Activated CD4-positive, alpha-beta T cell treated with anti-CD3 and anti-CD28 coated beads, Interleukin-2, amount 10 ng/mL, durations not matched to agents 24 days and 14 days (primary cell): ENCODE measurements at places on chromosomes 4 and X. TPM values are rescaled to one million over a fixed set of nuclear protein-coding genes. Genes with fewer than 3 reads are reported as not detected.

The SMIM31 gene
- not detected in 2 replicates for total RNA-seq

The AMBN gene
- total RNA-seq = not detected in 2 replicates

The NRK gene
- total RNA-seq = not detected in 2 replicates

The XPNPEP2 gene
- 0.24 and 0.28 TPM in 2 replicates for total RNA-seq

The MSANTD1 gene
- 0.62 and 0.70 TPM in 2 replicates for total RNA-seq

The SLC10A7 gene
- total RNA-seq = 18.2 and 22.9 TPM in 2 replicates

The PRKX gene
- 61.3 and 62.3 TPM in 2 replicates for total RNA-seq

DNA sequence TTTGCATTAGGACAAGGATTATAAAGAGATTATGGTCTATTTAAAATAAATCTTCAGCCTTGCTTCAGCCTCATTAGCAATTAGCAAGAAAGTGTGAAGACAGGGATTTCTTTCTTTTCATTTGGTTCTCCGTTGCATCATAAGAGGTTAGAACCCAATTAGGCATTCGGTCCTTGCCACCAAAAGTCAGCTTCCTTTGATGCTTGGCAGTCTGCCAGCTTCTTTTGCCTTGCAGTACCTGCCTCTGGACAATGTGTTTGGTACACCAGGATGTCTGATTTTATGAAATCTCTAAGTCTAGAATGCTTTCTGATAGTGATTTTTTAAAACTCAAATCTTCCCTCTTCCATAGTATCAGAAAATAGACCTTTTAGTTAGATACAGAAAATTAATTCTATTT, 12.4 kb downstream of the SMIM20 start:
- no peak for DNase-seq

- DNase-seq = no peak
These were observed 71.2 kb upstream of the GRID2 start for GRCh38 chr4:92232566-92232965.

DNA sequence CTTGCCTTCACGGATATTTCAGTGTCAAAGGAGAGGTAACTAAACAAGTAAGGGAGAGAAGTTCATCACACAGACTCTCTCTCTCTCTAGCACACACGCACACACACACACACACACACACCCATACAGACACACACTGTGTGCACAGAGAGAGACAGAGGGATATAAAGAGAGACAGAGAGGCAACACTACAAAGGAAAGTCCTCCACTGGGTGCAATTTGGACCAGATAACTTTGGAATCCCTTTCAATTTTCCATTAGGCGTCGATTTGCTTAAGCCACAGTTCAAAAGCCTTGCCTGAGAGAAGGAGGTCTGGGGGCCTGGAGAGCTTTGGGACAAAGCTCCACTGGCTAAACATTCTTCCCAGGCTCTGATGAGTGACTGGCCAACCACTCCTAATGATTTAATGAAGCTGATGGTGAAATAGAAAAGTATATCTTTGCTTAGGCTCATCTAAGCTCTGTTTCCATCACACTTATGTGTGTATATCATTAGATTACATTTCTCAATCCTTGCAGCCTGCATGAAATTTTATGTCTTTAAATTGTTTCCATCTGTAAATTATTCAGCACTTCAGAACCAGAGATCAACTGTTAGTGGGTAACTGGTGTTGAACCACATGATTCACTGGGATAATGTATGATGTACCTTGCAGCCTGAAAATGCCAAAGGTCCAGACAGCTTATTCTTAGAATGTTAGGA, 180.8 kb downstream of the MAGEB17 start:
- no peak for DNase-seq

GRCh38 chr4:76703676-76704075, 194.3 kb downstream of the SOWAHB start:
- DNase-seq = no peak

DNA sequence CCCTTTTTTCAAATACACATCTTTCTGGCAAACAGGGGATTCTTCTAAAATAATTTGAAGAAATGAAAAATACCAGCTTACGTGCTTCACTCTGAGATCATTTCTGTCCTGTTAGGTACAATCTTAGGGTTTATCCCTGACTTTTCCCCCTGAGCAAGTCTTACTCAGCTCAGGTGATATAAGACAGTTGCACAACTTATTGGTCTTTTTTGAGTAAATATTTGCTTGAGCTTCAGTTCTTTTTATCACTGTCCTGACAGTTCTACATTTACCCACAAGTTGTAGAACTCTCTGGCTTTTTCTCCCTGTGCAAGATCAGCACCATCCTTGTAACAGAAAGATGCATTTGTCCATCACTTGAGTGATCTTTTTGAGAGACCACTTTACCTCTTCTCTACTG, 84.9 kb downstream of the MID1IP1 start:
- no peak for DNase-seq

- DNase-seq = no peak
These were observed 37.1 kb downstream of the BRCC3 start for GRCh38 chrX:155108427-155108826.

GRCh38 chr4:28073860-28074555, 1213.4 kb downstream of the STIM2 start:
- DNase-seq = no peak

DNA sequence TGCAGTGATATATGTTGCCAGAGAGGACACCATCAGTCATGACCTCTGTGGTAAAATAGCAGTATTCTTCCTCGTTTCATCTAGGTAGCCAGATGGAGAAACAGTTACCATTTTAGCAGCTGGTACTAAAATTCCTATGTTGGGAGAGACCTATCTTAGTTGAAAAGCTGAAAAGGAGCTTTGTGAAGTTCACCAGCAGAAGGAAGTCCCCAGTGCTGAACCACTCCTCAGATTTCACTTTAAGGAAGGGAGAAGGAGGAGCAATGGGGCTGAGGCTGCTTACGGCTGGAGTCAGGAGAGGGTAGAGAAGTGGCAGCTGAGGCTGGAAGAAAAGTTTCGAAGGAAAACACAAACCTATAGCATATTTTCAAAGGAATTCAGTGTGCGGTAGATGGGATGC, 103.7 kb downstream of the ATXN3L start:
- no peak for DNase-seq

GRCh38 chr4:48467891-48468290, 15.3 kb upstream of the SLC10A4 start:
- DNase-seq = no peak

DNA sequence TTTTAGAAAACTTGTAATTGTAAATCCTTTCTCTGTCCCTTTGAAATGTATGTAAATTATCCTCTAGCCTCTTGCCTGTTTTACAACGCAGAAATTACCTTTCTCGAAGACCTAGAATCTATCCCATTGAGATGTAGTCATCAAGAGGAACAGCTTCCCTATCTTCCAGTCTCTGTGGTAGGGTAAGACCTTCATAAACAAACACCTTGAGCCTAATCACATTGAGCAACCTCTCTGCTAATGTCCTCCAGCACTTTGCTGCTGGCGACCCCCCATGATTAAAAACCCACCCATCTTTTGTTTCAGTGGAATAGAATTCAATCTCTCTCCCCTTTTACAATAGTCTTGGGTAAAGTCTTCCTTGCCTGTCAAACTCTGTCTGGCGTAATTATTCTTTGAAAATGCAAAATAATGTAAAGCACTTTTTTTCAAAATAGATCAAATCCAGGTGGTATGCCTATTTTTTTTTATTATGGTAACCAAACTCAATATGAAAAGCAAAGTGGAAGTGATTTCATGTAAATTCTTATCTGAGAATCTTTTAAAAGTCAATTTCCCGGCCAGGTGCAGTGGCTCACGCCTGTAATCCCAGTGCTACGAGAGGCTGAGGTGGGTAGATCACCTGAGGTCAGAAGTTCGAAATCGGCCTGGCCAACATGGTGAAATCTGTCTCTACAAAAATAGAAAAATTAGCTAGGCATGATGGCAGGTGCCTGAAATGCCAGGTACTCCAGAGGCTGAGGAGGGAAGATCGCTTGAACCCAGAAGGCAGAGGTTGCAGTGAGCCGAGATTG, 237.9 kb downstream of the GRXCR1 start:
- DNase-seq = no peak

DNA sequence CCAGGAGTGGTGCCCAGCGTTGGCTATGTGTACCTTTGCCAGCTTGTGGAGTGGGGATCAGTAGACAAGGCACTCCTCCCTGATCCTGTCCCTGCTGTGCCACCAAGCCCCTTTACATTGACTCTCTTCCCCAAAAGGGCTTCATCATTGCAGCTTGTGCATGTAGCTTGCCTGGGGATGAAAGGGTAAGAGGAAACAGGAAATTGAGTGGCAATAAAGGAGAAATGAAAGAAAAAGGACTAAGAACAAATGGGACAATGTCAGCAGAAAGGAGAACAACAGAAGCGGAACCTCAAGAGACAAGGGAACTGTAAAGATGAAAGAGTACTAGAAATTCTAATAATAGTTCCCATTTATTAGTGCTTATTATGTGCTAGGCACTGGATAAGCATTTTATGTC, 8.7 kb upstream of the IL13RA1 start:
- no peak for DNase-seq

DNA sequence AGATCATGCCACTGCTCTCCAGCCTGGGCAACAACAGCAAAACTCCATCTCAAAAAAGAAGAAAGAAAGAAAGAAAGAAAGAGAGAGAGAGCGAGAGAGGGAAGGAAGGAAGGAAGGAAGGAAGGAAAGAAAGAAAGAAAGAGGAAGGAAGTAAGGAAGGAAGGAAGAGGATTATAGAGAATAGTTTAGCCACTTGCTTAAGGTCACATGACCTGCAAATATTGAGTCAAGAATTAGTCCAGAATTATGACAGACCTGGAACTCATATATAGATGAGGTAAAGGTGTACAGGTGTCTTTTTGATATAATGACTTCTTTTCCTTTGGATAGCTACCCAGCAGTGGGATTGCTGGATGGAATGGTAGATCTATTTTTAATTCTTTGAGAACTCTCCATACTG, 25.6 kb upstream of the ANTXR2 start:
- DNase-seq = no peak

- no peak for DNase-seq
These were observed 19.7 kb upstream of the BTC start for GRCh38 chr4:74814052-74814451.

DNA sequence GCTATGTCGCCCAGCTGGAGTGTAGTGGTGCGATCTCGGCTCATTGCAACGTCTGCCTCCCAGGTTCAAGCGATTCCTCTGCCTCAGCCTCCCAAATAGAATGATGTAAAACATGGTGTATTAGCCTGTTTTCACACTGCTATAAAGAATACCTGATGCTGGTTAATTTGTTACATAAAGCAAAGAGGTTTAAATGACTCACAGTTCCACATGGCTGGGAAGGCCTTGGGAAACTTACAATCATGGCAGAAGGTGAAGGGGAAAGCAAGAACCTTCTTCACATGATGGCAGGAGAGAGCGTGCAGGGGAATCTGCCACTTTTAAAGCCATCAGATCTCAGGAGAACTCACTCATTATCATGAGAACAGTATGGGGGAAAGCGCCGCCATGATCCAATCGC, 1191.8 kb downstream of the ARAP2 start:
- no peak for DNase-seq

GRCh38 chrX:437661-438390, 51.1 kb upstream of the PPP2R3B start:
- peak; percentile 69 for DNase-seq

- no peak for DNase-seq
These were observed 484.5 kb downstream of the PDGFC start for GRCh38 chr4:156487107-156487506.

- DNase-seq = no peak
These were observed 13.5 kb downstream of the DCHS2 start for GRCh38 chr4:154478128-154478527.

DNA sequence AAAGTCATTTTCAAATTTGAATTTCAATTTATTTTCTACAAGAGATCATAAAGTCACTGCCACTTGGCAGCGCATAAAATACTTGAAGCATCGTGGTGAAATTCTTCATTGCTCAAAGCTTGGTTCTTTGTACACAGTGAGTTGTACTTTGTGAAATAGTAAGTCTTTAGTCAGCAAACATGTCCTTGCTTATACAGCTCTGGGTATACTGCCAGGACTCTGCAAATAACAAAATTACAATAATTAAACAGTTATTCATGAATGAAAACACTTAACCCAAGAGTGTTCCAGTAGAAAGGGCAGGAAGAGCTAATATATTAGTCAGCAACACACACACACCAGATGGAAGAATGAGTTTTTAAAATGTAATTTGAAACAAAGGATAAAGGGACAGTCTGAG, 1300.9 kb upstream of the DIAPH2 start:
- DNase-seq = no peak

- no peak for DNase-seq
These were observed 73.9 kb downstream of the PSAPL1 start for GRCh38 chr4:7360806-7361205.

DNA sequence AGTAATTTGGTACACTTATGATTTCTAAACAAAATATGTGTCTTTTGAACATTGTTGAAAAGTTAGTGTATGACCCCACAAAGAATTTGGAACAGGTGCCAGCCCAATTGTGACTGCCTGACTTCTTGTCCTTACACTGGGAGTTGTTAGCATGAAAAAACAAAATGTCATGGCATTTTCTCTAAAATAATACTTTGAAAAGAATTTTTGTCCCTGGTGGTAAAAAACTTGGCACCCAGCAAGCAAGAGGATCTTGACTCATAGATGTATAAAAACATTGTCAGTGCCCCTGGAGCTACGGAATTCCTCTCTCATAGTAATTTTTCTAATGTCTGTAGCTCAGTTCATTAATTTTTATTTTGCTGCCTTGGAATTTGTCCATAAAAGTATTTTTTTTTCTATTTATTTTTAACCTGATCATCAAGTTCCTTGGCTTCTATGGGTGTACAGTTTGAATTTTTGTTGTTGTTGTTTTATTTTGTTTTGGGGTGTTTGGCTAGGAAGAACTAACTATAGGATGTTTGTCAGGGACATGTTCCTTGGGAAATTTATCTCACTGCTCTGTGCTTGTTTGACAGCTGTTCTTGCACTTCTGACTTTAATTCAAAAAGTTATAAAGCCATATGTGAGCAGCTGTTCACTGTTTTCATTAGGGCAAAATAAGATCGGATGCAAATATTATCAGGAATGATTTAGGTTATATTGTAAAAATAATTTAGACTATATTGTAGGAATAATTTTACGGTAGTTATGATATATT, 95.4 kb upstream of the NUDT6 start:
- no peak for DNase-seq

GRCh38 chr4:187576751-187577150, 418.8 kb upstream of the ZFP42 start:
- DNase-seq = no peak
